ENCODE measurements at places on chromosomes 5 and 9.
A peak's percentile ranks its signal among the peaks of the same experiment; 100 is the strongest.

- DNase-seq = no peak
Observed at GRCh38 chr5:92580814-92581213, 1000.2 kb downstream of the NR2F1-AS1 start.

DNA sequence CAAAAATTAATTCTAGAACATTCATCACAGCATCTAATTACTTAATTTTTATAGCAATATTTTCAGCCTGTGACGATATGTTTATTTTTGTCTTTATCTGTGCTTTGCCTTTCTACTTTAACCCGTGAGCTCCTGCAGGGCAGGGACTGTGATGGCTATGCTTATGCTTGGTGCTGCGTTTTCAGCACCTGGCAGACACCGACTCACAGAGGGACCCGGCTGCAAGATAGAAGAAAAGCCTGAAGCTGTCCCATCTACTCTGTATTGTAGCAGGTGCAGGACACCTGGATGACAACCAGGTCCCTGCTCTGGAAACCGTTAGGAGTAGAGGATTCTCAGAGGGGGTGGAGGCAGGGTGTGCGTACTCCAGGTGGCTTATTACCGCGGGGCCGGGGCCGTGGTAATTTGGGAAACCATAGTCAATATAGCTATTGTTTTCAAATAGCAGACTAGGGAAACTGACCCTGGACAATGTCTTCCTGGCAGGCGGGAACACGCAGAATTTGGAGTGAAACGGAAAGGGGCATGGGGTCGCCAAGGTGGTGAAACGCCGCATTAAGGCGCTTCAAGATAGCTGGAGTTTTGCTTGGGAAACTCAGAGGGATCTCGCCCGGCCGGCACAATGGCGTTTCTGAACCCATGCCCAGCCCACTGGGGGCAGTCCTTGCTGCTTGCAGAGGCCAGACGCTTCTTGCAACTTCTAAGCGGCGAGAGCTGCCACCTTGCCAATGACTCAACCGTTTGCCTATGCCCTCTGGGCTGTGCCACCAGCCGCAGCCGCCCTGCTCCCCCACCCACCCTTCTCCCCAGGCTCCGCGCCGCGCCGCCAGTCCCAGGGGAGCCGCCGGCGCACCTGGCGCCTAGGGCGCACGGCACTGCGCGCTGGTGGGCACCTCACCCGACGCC is 140.1 kb upstream of the PALM2AKAP2 start:
- no peak for DNase-seq

- no peak for DNase-seq
Observed at GRCh38 chr9:79638806-79639205, 67.0 kb downstream of the TLE4 start.

- peak; percentile 85 for DNase-seq
Observed at GRCh38 chr5:31809050-31809870, 170.3 kb downstream of the PDZD2 start.

DNA sequence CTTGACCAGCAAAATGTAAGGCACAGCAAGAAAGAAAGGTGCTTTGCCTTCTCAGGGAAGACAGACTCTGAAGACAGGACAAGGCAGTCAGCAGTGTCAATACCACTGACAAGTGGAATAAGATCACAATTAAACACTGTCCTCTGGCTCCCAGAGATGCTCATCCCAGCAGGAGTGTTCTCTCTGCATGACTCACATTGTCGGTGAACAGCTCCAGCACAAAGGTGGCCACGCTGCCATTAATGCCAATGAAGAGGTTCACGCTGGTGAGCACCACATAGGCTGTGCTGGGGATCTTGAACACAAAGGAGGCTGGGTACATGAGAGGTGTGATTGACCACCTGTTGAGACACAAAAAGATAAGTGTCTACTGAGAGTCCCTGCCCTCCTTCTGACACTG is 31.9 kb downstream of the NIPSNAP3B start:
- DNase-seq = no peak

DNA sequence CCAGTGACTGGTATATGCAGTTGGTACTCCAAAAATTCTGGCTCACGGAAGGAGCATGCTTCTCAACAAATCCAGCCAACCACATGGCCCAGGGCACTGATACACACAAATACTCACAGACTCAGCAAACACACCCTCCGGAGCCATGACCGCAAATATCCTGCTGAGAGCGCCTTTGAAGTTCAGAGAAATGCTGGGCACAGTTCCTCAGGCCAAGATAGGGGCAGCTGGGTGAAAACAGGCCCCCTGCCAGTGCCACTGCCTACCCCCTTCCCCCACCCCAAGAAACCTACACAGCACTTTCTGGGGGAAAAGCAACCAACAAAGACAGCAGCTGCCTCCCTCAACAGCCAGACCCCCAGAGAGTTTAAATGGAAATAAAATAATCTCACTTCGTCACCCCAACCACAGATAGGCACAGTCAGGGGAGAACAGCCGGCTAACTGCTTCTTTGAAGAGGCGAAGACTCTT is 120.0 kb downstream of the C5orf15 start:
- DNase-seq = no peak

GRCh38 chr5:93569300-93570160 is 11.5 kb downstream of the NR2F1-AS1 start:
- peak; percentile 93 for DNase-seq

DNA sequence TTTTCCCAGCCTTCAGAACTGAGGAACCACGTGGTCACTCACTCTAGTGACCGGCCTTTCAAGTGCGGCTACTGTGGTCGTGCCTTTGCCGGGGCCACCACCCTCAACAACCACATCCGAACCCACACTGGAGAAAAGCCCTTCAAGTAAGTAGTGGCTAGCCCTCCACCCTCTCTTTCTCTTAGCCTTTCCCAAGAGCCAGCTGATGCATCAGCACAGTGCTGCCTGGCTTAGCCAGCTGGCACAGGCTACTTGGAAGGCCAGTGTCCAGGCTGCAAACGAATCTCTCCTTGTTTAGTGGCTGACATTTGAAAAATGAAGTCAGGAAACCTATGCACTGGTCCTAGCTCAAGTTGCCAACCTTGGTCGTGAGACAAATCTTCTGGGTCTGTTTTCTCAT is 91.1 kb downstream of the PRDM6 start:
- no peak for DNase-seq

DNA sequence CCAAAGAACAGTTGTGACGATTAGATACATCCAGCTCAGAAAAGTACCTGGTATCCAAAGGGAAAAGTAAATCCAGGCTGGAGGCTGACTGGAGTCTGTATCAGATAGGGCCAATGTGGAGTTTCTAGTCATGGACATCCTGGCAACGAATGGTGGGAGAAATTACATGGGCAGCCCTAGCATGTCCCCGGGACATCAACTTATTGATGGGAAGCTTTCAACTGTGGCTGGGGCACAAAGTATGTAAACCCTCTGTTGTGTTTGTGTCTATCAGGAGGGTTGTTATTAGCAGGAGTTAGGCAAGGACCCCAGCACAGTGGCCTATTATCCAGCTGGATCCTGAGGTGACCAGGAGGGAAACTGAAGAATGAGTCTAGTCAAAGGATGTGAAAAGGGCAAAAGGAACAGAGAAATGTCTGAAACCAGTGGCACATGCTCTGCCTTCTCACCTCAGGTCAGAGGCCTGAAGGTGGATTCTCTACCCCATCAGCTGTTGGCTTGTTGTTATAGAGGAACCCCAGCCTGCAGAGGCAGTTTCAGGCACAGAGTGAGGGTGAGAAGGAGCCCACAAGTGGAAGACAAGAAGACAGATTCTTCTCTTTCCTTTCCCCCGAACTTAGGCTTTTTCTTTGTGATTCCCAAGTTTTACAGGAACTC is 19.9 kb downstream of the IFNW1 start:
- no peak for DNase-seq

DNA sequence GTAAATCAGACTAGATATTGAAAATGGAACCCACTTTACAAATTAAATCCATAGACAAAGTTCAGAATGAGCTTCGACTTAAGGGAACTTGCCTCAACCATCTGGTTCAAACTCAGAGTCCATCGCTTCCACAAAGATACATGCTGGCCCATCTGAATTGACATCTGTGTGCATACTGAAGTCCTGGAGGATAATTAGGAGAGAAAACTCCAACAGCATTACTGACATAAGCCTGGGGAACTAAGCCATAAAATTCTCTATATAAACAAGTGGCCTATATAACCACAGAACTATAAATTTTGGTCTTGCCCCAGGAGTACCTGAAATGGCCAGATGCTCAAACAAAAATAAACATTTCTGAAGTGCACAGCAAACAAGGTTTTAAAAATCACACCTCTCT is 94.4 kb downstream of the IZUMO3 start:
- no peak for DNase-seq

GRCh38 chr9:131630205-131630831 is 85.0 kb downstream of the PRRT1B start:
- DNase-seq = no peak

GRCh38 chr5:2311851-2312250 is 429.1 kb upstream of the IRX4 start:
- DNase-seq = no peak

DNA sequence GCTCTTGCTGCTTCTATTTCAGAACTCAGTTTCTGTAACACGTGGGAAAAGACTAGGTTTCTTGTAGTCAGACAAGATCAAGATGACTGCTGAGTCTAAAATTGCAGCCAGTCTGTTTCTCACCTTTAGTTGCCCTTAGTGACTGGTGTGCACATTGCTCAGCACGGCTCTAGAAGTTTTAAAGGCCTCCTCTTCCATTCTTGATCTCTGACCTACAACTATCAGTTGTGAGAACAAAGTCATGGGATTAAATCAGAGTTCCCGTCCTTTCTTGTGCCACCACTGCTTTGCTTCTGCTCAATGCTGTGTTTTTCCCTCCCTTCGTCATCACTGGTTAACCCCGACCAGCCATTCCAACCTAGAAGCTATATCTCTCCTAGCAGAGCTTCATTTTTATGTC is 52.8 kb downstream of the GDA start:
- DNase-seq = no peak

DNA sequence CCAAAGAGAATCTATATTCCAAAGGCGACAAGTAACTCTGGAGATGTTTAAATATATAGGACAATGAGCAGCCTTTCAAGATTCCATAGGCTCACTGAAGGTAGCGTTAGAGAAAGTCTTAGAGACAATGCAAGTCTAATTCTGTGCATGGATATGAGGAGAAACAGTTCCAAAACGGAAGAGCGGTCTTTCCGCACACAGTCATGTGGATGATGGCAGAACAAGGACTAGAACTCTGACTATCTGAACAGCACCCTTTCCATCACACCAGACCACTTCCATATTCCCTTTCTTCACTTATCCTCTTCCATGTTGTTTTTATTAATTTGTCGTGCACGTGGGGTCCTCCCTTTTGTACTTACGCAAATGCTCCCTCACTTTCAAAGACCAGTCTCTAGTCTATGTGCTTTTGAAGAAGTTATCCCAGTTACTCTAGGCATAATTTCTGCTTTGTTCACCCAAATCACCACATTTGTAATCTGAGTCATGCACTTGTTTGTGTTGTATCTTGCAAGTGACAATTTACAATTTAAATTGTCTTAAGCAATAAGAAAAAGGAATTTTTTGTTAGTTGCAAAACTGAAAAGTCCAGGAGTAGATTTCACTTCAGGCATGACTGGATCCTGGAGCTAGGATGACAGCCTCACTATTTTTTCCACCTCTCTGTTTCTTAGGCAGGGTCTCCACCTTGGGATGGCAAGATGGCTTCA is 116.0 kb upstream of the ADRA1B start:
- no peak for DNase-seq

DNA sequence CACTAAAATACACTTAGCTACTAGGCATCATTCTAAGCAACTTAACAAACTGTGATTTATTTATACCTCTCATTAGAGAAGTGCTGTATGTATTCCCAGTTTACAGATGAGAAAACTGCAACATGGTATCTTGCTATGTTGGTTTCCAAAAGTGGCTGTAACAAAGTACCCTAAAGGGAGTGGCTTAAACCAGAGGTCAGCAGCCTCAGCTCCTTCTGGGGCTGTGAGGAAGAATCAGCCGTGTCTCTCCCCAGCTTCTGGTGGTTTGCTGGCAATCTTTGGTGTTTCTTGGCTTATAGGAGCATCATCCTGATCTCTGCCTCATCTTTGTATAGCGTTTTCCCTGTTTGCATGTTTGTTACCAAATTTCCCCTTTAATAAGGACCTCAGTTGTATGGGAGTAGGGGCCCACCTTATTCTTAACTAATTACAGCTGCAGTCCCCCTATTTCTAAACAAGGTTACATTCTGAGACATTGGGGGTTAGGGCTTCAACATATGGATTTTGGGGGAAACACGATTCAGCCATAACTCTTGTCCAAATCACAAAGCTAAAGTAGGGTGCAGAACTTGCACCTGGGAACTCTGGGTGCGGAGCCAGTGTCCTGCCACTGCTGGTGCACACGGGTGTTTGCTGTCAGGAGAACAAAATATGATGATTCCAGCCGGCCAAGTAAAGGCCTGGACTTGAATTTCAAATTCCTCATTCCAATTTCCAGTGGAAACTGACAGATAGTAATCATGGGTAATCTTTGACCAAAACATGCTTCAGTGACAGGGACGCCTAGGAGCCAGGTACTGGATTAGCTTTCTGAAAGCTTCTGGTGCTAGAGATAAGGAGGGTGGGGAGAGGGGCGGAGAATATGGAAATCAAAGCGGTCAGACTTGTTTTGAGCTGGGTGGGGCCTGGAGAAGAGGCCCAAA is 43.3 kb downstream of the RAI14 start:
- no peak for DNase-seq

DNA sequence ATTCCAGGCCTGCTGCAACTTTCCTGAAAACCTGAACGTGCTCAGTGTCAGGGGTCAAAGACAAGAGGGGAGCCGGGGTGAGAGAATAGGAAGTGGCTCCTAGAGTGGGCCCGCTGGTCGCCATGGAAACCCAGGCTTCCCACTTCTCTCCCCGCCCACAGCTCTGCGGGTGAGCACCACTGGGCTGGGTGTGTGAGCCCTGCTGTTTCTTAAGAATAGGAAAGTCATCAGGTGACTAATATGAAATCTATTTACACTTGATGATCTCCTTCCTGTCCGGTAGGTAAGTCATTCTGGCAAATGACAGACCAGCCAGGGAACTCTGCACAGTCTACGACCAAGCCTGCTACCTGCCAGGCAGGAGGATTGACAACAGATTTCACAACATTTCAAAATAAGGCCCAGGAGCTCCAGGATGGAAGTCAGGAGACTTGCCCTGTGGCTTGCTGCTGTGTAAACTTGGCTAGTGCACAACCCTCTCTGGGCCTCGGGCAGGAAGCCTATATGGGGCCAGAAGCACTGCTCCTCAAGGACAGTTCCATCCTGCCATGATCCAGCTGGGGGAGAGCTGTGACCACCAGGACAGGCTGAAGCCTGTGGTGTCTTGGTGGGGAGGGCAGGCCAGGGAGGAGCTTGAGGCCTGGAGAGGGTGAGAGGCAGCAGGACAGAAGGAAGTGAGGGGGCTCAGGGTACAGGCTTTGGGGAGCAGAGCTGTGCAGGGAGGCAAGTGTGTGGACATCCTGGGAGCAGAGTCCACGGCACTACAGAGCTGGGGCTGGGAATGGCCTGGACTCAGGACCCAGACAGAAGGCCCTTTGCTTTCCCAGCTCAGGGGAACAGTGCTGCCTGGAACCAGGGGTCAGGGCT is 60.6 kb downstream of the SHB start:
- no peak for DNase-seq

- no peak for DNase-seq
Observed at GRCh38 chr9:107586493-107586892, 96.9 kb upstream of the KLF4 start.

DNA sequence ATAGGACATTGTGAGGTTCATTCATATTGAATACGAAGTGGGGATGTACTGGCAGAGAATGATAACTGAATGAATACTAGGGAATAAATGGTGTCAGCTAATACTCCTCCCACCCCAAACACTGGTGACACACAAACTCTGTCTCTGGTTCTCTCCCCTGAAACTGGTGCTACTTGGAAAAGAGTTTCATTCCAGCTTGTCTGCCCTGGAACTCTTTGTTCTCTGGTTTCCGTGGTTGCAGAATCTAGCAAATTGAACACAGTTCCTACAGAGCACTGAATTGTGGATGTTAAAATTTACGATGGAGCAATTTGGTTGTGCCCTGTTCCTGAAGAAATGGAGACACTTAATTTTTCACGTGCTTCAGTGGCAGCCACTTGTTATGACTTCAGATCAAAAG is 181.7 kb downstream of the KCTD16 start:
- no peak for DNase-seq
